Kidney capillary endothelial cell (primary cell): ENCODE measurements at places on chromosomes 7 and 10.

DNA sequence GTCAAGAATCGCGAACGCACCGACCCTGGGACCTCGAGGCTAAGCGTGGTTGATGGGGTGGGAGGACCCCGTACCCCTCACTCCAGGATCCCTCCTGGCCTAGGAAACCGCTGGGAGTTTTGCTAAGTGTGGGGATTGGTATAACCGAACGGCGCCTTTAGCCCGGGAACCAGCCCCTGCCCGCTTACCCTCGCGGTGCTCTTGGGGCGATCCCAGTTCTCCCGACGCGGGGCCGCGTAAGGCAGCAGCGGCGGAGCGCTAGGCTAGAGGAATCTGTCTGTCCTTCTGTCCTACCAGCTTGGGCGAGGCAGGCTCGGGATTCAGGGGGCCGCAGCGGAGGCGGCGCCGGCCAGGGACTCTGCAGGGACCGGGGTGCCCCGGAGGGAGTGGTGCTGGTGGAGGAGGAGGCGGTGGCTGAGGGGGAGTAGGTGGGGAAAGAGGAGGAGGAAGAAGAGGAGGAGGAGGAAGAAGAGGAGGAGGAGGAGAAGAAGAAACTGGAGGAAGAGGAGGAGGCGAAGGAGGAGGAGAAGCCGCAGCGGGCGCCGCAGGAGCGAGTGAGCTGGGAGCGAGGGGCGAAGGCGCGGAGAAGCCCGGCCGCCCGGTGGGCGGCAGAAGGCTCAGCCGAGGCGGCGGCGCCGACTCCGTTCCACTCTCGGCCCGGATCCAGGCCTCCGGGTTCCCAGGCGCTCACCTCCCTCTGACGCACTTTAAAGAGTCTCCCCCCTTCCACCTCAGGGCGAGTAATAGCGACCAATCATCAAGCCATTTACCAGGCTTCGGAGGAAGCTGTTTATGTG is 439 bp upstream of the EMX2 start:
- no peak for DNase-seq

- DNase-seq, result no peak
Measured at GRCh38 chr7:46649876-46650275, 728.8 kb upstream of the IGFBP3 start.

- DNase-seq, result no peak
Measured at GRCh38 chr10:56360583-56360966, 484 bp downstream of the ZWINT start.

DNA sequence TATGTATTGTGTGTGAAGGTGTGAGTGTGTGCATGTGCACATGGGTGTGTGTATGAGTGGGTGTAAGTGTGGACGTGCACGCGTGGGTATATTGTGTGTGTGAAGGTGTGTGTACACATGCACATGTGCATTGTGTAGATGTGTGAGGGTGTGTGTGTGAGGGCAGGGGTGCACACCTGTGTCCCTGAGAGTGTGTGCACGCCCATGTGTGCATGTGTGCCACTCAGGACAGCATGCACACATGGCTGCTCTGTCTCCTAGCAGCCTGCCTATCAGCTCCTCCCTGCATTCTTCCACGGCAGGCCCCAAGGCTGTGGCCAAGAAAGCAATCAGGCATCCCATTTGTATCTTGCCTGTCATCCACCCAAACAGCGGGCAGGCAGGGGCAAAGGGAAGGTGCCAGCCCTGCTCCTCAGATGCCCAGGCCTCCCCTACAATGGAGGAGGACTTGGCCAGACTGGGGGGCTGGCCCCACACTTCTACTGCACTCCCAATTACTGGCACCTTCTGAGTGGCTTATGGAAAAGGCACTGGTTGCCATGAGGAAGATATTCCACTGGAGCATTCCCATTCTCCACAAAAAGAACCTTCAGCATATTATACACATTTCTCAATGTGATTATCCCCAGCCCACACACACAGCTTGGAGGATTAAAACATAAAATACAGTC is 380.4 kb upstream of the ZMIZ1 start:
- DNase-seq, result no peak

GRCh38 chr7:20440472-20441105 is 109.9 kb downstream of the ITGB8 start:
- DNase-seq, result no peak

DNA sequence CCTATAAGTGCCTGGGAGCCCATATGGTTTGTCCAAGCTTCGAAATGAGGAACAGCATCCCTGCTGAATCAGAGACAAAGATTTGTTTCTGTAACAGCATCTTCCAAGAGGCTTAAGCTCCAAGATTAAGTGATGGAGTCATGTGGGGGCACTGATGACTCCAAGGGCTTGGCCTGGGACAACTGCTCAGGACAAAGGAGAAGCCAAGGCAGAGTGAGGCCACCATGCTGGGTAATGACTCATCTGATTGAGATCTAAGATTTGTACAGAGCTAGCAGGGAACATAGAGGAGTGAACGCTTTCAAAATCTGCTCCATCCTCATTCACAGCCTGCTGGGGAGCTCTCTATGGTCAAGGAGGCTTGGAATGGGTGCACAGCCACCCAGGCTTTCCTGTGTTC is 49.3 kb downstream of the C10orf120 start:
- DNase-seq, result no peak

DNA sequence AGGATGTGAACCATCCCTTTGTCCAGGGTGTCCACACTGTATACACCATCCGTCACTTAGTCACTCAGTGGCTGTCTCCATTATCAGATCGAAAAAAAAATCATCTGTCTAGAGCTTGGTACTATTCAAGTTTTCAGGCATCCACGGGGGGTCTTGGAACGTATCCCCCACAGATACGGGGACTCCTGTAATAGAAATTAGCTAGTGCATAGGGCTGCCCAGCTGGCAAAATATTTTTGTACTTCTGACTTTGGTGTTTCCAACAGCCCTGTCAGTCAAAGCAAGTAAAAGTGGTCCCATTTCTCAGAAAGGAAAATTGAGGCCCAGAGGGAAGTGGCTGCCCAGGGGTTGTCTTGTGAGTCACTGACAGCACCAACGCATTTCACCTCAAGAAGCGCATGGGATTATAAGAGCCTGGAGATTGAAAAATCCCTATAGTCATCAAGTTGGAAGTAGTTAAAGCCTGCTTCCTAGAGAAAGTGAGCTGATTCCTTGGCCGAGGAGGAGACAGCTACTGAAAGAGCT is 52.1 kb upstream of the SLC29A3 start:
- DNase-seq, result no peak

- no peak for DNase-seq
Measured at GRCh38 chr10:132560241-132560731, 22.7 kb downstream of the INPP5A start.

DNA sequence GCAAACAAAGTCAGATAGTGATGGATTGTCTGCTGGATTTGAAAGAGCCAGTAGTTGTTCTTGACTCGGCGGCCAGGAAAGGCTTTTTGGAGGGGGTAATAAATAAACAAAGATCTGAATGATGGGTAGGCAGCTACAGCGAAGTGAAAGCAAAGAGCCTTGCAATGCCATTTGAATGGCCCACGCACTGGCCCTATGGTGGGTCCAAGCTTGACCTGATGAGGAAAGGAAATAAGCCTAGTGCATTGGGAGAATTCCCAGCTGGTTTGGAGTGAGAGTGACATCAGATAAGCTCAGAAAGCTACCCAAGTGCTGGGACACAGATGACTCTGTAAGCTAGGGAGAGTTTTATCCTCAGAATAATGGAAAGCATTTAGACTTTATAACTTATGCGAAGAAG is 365.2 kb downstream of the PLXDC2 start:
- DNase-seq, result no peak
